HS-5 (cell line): ENCODE measurements at places on chromosomes 13 and 19.

DNA sequence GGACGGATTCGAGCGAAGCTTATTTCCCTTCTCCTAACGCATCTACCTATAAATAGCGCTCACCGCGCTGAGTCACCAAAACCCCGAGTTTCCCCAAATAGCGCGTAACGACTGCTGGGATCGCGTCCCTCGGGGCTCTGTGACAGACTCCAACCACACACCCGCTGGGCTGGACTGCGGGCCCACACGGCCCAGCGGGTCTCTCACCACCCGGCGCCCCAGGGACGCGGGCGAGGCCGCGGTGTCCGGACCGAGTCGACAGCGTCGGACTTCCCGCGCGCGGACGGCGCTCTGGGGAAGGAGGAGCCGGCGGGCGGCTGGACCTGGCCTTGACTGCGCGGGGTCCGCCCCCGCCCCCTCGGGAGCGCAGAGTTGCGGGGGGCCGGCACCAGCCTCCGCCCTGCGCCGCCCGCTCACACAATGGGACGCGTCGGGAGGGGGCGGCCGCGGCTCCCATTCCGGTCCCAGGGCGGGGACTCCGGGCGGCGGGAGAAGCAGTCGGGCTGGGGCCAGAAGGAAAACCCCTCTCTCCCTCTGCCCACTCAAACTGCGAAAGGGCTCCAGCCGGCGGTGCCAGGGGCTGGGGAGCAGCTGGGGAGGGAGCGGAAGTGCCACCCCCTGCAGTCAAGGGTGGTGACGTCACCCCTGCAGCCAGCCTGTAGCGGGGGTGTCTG lies 108.8 kb downstream of the KCNRG start:
- no peak for DNase-seq

DNA sequence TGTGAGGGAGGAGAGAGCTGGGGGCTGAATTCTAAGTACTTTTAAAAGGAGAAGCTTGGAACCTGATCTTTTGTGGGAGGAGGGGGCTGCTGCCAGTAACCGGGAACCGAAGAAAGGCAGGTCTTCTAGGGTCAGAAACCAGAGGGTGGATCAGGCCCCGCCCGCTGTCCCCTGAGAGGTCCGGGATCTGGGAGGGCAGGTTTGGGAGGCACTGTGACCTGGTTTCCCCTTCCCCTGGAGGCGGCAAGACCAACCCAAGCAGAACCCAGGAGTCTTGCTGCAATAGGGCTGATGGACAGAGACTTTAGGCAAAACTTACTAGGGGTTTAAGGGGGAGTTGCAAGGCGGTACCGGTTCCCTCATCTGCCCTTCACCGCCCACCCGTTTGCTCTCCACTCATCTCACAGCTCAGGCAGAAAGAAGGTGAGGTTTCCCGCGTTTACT lies 707 bp upstream of the KLK8 start:
- no peak for DNase-seq

DNA sequence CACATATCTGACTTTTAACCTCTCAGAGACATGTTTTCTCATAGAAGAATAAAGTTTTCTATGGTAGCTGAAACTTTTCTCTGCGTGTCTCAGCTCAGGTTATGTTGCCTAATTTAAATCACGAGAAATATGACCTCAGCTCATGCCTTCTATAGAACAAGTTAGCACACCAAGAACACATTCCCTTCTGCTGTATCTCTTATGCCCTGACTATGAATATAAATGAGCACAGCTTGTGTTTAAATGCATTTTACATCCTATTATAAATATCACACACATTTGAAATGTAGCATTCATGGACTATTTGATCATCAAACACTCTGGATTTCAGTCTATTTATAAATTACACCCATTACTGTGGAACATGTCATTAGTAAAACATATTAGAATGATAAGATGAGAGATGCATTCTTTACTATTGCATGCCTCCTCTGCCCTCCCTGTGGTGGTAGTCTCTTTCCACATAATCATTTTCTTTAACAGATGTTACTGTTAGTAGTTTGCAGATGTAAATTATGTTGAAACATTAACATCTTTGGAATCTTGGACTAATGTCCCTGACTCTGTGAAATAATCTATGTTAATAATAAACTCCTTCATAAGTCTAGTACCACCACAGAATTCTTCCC lies 2044.9 kb upstream of the PCDH20 start:
- no peak for DNase-seq

GRCh38 chr13:95176611-95177259 lies 124.5 kb downstream of the ABCC4 start:
- no peak for DNase-seq

- DNase-seq: peak; percentile 89
Observed at GRCh38 chr19:55189403-55189835, 9.3 kb upstream of the SYT5 start.

DNA sequence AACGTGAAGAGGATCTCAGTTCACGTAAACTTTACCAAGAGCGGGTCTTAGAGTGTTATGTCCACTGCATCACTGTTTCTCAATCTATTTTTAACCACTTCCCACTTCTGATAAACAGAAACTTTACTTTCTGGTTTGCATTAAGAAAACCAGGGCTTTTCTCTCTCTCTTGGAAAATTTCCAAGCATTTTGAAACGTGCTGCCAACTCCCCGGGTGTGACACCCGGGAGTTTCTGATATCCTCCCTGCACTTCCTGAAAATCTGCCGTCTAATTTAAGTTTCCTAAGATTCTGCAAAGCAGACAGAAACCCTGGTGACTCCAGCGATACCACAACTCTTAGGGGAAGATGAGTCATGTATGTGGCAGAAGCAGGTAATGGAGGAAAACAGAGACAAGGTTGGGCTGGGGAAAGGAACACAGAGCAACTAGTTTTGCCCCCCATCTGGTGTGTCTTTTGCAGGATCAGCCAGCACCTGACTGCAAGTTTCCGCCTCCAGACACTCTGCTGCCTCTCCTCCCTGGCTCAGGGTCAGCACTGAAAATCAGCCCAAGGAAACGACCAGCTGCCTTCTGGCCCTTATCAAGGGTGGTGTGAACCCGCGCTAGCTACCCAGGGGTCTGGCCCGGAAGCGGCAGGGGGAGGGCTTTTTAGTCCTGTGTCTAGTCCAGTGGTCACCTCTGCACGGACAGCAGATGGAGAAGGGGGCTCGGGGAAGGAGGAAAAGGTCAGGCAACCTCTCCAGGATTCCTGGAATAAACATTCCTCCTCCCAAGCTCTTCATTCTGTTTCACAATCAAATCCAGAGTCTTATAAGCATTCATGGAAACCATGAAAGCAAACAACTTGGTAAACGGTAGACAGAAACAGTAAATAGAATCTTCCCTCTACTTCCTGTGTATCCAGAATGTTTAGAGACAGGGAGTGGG lies 11.3 kb upstream of the FFAR2 start:
- peak; percentile 11 for DNase-seq

DNA sequence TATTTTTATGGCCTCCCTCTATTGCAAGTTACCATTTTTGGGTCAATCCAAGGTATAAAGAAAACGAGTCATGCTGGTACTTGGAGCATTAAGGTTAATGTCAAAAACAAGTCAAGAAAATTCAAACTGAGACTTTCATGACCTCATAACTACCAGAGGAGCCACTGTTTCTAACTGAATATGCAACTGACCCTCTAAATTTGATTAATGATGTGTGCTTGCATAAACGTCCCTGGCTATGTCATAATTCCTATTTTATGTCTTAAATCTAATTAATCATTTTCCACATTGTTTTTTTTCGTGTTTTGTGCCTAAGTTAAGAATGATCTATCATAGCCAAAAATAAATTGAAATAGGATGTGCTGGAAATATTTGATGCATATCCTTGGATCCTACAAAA lies 396.7 kb upstream of the GPC6 start:
- DNase-seq: no peak

DNA sequence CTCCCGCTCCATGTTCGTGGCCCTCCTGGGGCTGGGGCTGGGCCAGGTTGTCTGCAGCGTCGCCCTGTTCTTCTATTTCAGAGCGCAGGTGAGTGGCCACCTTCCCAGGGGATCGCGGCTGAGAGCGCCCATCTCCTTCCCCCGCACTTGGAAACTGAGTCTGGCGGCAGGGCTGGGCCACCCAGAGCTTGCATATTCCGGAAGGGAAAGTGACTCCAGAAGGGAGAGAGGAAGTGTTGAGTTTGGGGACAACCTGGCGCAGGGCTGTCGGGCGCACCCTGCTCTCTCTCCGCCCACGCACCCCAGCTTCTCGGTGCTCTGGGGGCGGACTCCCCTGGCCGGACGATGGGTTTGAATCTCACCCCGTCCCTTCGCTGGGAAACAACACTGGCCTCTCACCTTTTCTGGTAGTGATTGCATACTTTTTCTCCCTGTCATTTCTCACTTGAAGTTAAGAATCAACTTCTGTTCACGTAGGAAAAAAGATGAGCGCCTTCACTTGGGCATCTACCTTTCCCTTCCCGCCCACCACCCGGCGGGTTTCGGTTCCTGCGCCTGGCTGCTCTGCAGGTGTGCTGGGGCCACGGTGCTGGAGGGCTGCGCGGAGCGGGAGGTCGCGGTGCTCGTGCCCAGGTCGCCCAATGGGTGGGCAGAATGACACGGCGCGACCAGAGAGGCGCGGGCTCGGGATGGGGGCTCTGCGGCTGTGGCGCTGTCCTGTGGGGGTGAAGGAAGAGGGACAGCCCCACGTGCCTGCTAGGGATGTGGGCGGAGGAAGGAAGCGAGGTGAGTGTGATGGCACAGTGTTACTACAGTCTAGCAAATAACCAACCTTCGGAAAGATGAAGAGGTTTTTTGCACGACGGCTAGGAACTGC lies 721 bp downstream of the TNFSF11 start:
- no peak for DNase-seq

- no peak for DNase-seq
Observed at GRCh38 chr19:29315556-29316190, 102.7 kb upstream of the UQCRFS1 start.

- DNase-seq: no peak
Observed at GRCh38 chr19:10420444-10421239, at the start of gene PDE4A. PDE4A (plus strand) TSS chr19:10420538; CDS start chr19:10420765, 227 bp downstream.

DNA sequence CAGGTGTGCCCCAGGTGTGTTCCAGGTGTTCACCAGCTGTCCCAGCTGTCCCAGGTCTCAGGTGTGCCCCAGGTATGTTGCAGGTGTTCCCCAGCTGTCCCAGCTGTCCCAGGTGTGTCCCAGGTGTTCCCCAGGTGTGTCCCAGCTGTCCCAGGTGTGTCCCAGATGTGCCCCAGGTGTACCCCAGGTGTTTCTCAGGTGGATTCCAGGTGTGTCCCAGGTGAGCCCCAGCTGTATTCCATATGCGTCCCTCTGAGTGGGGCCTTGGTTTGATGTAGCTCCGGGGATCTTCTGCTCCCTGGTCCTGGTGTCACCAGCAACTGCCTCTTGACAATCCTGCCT lies 719 bp upstream of the GRK1 start:
- no peak for DNase-seq

DNA sequence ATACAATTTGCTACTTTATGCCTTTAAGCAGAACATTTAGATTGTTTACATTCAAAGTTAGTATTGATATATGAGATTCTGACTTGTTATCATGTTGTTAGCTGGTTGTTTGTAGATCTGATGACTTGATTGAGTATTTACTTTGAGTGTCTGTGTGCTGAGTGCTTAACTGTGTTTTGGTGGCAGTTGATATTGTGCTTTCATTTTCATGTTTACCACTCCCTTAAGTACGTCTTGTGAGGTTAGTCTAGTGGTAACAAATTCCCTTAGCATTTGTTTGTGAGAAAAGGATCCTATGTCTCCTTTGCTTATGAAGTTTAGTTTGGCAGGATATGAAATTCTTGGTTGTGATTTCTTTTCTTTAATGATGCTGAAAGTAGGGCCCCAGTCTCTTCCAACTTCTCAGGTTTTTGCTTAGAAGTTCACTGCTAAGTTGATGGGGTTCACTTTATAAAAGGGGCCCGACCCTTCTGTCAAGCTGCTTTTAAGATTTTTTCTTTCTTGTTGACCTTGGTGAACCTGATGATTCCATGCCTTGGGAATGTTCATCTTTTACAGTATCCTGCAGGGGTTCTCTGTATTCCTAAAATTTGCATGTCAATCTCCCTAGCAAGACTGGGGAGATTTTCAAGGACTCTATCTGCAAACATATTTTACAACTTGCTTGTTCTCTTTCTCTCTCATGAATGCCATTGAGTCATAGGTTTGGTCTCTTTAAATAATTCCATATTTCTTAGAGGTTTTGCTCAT lies 1095.4 kb upstream of the PCDH20 start:
- DNase-seq: no peak

DNA sequence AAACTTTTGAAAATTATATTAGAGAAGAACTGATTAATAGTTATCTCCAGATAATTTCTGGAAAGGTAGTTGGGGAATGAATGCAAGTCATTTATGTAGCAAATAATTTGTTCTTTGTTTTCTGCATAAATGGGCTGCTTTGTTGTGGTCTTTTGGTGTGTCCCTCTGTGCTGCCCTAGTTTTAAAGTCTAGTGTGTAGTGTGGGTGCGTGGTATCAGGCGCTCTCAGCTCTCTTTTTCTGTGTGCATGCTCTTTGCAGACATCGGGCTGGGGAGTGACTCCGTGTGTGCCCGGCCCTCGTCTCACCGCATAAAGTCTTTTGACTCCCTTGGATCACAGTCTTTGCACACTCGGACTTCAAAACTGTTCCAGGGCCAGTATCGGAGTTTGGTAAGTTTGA lies 94.5 kb downstream of the ARHGEF7 start:
- DNase-seq: no peak

DNA sequence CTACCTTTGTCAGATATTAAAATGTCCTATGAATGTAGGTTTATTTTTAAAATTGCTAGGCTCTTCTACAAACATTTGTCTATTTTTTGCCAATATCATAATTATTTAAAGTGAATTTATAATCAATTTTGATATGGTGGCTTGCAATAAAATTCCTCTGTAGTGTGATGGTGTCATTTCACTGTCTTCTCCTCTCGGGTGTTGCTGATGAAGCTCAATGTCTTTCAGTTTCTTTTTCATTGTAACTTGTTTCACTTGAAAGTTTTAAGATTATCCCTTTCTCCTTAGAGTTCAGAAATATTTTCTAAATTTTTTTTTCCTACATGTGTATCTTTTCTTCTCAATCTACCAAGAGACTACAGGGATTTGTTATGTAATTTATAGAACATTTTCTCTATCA lies 267.1 kb upstream of the EDNRB start:
- no peak for DNase-seq

- DNase-seq: no peak
Observed at GRCh38 chr13:95246292-95247082, 54.8 kb downstream of the ABCC4 start.

- DNase-seq: no peak
Observed at GRCh38 chr19:4742723-4743646, 19.3 kb upstream of the DPP9 start.

GRCh38 chr13:113791761-113792160 lies 32.7 kb downstream of the TMEM255B start:
- no peak for DNase-seq
